Hippocampal formation (tissue), 2 donors: ENCODE measurements at places on chromosomes 1 and 21.

- no peak for DNase-seq
These were observed 8.1 kb downstream of the CACNA1S start for GRCh38 chr1:201104141-201104540.

GRCh38 chr1:234230414-234230862 lies 142.8 kb upstream of the COA6 start:
- no peak for DNase-seq

DNA sequence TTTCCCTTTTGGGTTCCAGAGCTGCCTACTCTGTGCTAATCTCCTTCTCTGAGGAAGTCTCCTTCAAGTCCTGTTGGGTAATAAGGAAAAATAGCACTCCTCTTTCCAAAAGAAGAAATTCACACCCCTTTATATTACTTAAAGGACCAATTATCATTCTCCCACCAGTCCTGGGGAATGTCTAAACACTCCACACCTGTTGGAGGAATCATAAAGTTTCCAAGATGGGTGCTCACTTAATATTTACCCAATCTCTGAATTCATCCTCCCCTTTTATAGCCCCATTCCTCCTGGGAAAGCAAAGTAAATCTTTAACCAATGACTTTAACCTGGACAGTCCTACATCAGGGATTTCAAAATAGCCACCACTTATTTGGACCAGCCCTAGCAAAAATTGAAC lies 873.1 kb downstream of the KCNT2 start:
- no peak for DNase-seq

GRCh38 chr1:201724766-201725118 lies 104.2 kb upstream of the IPO9 start:
- DNase-seq = no peak

GRCh38 chr1:10639775-10640578 lies 156.5 kb downstream of the CASZ1 start:
- no peak for DNase-seq

DNA sequence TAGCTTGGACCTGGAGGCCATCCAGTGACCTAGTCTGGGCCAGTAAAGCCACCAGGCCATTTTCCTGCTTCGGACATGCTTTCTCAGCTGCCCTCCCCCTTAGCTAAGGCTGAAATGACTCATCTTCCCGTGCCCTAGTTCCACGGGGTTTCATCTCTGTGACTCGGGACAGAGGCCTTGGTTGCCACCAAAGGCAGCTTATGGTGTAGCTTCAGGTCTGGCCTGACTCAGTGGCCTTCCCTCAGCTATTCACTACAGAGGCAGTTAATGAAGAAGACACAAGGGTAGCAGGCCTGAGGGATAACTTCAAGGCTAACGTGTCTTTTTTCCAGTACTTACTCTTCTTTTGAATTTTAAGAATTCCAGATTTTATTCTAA lies 82.4 kb downstream of the PBX1 start:
- no peak for DNase-seq

GRCh38 chr1:77234096-77234495 lies 14.9 kb upstream of the PIGK start:
- no peak for DNase-seq

DNA sequence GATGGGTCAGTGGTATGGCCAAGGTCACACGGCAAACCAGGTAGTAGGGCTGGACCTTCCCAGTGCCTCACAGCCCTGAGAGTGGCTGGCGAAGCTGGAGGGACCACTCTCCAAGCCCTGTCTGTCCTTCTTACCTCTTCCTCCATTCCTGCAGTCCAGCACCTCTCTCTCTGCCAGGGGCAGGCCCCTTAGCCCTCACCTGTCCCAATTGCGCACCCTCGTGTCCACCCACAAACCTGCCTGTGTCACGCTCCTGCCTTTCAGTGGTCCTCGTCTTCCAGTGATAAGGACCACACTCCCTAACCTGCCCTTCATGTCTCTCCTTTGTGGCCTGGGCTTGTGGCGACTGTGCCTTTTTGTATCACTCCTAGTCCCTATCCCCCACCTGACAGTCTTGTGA lies 3.4 kb downstream of the PODN start:
- DNase-seq = no peak

- DNase-seq = no peak
These were observed 123.0 kb upstream of the KLHDC7A start for GRCh38 chr1:18357622-18358230.

GRCh38 chr1:40185951-40186864 lies 25.0 kb downstream of the RLF start:
- no peak for DNase-seq

GRCh38 chr1:214378492-214378891 lies 97.5 kb downstream of the SMYD2 start:
- DNase-seq = no peak
